ENCODE measurements at places on chromosomes 3 and 15.

- no peak for DNase-seq
Measured at GRCh38 chr15:42092398-42093318, 1.7 kb downstream of the PLA2G4D start.

DNA sequence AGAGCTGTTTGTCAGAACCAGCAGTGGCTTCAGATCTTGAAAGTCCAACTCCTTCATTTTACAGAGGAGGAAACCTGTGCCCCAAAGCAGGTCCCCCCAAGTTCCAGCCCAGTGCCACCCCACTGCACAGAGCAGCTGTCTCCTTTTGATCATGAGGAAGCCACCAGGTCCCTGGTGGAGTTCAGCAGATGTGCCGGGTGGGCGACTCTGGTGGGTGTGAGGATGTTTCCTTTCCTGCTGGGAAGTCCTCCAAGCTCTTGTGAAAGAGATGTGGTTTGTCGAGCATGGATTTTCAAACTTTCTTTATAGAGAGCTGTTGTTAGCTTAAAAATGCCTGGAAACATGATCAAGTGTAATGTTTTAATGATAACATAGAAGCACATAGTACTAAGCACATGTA lies 52.0 kb downstream of the SMAD3 start:
- DNase-seq, result no peak

GRCh38 chr3:17195856-17196604 lies 311.3 kb downstream of the PLCL2 start:
- no peak for DNase-seq

DNA sequence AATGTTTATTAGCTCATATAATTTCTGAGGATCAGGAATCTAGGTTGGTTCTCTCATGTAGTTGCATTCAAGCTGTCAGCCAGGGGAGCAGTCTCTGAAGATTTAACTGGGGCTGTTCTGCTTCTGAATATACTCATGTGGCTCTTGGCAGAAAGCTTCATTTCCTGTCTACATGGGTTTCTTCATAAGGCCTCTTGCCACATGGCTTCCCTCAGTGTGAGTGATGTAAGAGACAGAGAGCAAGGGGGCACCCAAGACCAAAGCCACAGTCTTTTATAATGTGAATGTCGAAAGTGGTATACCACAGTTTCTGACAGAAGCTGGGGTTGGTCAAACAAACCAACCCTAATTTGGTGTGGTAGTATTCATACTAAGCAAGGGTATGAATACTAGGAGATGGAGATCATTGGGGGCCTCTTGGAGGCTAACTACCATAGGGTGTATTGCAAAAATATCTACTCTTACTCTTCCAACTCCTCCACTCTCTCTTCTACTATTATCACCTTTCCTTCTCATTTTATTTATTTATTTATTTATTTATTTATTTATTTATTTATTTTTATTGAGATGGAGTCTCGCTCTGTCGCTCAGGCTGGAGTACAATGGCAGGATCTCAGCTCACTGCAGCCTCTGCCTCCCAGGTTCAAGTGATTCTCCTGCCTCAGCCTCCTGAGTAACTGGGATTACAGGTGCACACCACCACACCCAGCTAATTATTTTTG lies 123.8 kb downstream of the B3GALNT1 start:
- DNase-seq, result no peak

GRCh38 chr15:23565395-23566070 lies at the start of gene MKRN3:
TSS of gene MKRN3 (plus strand) at chr15:23565674. CDS start at chr15:23565783, 109 bp downstream.
- peak; percentile 7 for DNase-seq

- DNase-seq, result peak; percentile 12
Measured at GRCh38 chr15:98953000-98953787, 54.4 kb downstream of the PGPEP1L start.

DNA sequence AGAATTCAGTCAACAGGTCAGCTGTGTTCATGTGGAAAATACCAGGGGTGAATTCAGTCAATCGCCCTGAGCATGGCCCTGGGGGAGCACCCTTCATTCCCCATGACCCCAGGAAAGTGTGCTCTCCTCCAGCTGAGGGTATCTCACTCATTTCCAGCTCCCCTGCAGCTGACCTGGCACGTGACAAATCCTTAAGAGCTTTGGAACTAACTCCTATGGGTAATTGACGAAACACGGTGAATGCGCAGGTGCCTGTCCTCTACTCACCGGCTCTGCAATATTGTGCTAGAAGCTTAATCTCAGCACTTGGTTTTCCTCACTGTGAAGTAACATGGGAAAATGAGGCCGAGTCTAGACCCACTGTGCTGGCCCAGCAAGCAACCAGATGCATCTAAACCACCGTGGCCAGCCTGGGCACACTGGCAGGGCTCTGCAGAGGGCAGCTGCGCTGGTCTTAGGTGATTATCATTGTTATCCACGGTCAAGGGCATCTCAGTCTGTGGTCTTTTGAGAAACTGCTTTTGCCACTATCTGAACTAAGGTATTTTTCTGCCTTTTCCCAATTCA lies 63.1 kb downstream of the SPSB4 start:
- no peak for DNase-seq

DNA sequence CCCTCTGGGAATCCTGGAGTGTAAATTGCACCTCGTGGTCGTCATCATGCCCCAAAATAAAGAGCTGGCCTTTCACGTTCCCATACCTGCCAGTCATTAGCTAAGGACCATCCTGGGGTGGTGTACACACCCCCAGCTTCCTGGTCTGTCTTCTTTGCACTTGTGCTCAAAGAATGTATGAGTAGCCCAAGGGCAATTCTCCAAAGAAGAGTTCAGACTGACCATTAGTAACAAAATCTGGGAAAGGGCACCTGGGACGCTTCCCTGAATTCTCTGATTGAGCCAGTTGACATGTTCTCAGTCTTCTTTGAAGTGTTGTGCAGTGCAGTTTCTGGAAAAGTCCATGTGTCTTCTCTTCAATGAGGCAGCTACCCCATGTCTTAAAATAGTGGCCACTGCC lies 34.8 kb downstream of the FAM3D start:
- no peak for DNase-seq

- DNase-seq, result no peak
Measured at GRCh38 chr15:72685301-72685924, 569 bp downstream of the HIGD2B start.

DNA sequence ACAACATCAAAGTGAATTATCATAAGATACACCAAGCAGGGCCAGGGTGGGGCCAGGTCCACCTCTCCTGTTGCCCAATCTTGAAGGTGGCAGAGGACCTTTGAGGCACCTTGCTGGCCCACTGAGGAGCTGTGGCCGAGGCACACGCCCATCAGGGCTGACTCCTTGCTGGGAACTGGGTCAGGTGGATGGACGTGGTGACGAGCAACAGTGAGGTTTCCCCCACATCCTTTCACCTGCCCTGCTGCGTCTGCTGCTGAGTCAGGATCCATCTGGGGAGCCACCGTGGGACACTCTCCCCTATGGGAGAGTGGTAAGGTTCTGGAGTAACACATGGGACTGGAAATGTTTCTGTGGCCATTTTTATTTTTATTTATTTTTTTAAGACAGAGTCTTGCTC lies 17.3 kb upstream of the FURIN start:
- DNase-seq, result peak; percentile 55

GRCh38 chr15:98413933-98414546 lies 234.3 kb upstream of the IGF1R start:
- no peak for DNase-seq

DNA sequence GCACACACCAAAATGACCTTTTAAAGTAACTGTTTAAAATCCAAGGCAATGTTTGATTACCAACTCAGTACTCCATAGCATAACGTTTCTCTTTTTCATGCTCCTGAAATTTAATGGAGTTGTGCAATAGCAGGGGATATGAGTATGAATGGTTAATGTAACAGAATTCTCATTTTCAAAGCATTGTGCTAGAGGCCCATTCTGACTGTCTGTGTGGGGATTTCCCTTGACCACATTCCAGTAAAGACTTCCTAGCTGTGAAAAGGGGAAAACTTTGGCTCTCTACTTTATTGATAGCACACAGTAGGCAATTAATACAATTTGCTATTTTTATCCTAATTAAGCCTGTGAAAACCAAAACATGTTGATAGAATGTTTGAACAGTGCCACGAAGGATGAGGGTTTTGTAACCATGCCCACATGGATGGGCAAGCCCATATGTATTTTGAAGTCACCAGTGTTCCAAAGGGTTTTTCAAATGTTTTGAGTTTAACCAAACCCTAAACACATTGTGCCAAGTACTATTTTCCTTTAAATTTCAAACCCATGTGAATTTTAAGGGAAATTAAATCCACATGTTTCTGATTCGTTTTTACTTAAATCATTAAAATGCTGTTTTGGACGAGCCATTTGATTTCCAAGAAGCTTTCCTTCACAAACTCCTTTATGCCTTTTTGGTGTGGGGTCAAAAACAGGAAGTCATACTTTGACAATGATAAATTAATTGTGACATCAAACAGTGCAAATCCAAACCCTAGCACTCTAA lies 261.2 kb downstream of the SHOX2 start:
- DNase-seq, result no peak

- no peak for DNase-seq
Measured at GRCh38 chr3:27046351-27046750, 322.8 kb downstream of the NEK10 start.

DNA sequence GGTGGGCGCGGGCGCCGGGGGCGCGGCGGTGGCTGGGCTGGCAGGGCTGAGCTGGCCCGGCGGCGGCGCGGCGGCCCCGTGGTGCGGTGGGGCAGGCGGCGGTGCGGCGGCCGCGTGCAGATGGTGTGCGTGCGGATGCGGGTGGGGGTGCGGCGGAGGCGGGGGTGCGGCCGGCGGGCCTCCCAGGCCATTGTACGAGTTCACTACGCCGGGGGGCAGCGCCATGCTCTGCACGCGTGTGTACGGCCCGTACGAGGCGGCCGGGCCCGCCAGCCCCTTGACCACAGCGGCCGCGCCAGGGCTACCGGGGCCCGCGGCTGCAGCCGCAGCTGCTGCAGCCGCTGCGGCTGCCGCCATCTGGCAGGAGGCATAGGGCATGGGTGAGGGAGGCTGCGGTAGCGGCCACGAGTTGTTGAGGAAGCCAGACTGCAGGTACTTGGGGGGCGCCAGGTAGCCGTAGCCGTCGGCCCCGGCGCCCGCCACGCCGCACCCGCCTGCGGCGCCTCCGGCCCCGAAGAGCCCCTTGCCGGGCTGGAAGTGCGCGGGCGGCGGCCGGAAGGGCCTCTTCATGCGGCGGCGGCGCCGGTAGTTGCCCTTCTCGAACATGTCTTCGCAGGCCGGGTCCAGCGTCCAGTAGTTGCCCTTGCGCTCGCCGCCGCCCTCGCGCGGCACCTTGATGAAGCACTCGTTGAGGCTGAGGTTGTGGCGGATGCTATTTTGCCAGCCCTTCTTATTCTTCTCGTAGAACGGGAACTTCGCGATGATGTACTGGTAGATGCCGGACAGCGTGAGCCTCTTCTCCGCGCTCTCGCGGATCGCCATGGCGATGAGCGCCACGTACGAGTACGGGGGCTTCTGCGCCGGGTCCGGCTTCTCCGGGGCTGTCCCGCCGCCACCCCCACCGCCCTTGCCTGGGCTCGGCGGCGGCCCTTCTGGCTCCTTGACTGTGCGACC lies 951 bp downstream of the FOXL2 start:
- no peak for DNase-seq

GRCh38 chr15:99070208-99070607 lies 34.7 kb upstream of the SYNM start:
- no peak for DNase-seq

- no peak for DNase-seq
Measured at GRCh38 chr3:159866201-159866746, 122.4 kb upstream of the IL12A start.

Data from stimulated activated CD4-positive, alpha-beta T cell treated with anti-CD3 and anti-CD28 coated beads, Interleukin-15, amount 100 ng/mL, for 48 hours (primary cell).